ENCODE measurements at places on chromosomes 5 and 9. TPM values are rescaled to one million over a fixed set of nuclear protein-coding genes. Genes with fewer than 3 reads are reported as not detected.

- no peak overlapping the region for H3K27ac ChIP-seq
- no peaks in the 10 kb centered on the region for H3K27me3 ChIP-seq
- no peak for DNase-seq
- H3K36me3 ChIP-seq = no peaks in the 10 kb centered on the region
- H3K4me3 ChIP-seq = no peak overlapping the region
These were observed 89.7 kb upstream of the ADRA1B start for GRCh38 chr5:159826351-159827214.

DNA sequence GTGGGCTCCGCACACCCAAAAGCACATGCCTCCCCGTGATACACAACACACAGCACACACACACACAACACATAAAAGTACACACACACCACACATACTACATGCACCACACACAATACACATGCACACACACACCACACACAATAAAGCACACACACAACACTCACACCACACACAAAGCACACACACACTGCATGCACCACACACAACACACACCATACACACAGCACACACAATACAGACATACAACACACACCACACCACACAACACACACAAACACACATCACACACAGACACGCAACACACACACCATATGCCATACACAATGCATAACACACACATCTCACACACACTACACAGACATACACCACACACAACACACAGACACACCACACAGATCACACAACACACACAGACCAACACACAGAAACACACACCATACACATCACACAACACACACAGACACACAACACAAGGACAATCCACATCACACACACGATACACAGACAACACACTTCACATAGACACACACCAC, 3.4 kb upstream of the CCDC187 start:
- H3K4me3 ChIP-seq = no peak overlapping the region
- DNase-seq = no peak
- no peak overlapping the region for H3K27ac ChIP-seq
- H3K27me3 ChIP-seq = no peaks in the 10 kb centered on the region

GRCh38 chr5:87183896-87184295, 83.8 kb upstream of the RASA1 start:
- no peaks in the 10 kb centered on the region for H3K36me3 ChIP-seq
- H3K4me1 ChIP-seq = peaks cover 9% of the 10 kb centered on the region
- no peak overlapping the region for H3K27ac ChIP-seq
- no peaks in the 10 kb centered on the region for H3K27me3 ChIP-seq
- DNase-seq = no peak
- no peak overlapping the region for H3K4me3 ChIP-seq

DNA sequence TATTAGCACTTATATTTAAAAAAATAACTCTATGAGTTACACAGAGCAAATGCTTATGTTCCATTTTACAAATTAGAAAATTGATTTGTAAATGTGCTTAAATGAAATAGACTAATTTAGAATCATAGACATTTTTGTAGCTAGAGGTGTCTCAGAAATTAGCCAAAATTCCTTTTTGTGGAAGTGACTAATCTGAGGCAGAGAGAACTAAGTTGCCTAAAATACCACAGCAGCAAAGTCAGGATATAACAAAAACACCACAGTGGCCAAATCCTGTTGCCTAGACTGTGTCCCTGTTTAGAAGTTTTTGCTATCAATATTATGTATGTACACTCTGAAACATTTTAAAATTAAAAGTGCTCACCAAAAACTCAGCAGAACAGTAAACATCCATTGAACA, 18.7 kb downstream of the ADAMTSL1 start:
- H3K4me1 ChIP-seq = no peaks in the 10 kb centered on the region
- H3K27me3 ChIP-seq = no peaks in the 10 kb centered on the region
- no peaks in the 10 kb centered on the region for H3K36me3 ChIP-seq
- H3K27ac ChIP-seq = no peak overlapping the region

The GADD45G gene
- 0.59 TPM for total RNA-seq

The LECT2 gene
- not detected for total RNA-seq

The NTRK2 gene
- not detected for total RNA-seq

- H3K4me3 ChIP-seq = no peak overlapping the region
- H3K27ac ChIP-seq = peak overlapping the region; percentile 98
- no peaks in the 10 kb centered on the region for H3K27me3 ChIP-seq
- no peaks in the 10 kb centered on the region for H3K36me3 ChIP-seq
- peaks cover 12% of the 10 kb centered on the region for H3K4me1 ChIP-seq
- no peak for DNase-seq
These were observed 43.0 kb upstream of the CLPTM1L start for GRCh38 chr5:1387876-1388275.

DNA sequence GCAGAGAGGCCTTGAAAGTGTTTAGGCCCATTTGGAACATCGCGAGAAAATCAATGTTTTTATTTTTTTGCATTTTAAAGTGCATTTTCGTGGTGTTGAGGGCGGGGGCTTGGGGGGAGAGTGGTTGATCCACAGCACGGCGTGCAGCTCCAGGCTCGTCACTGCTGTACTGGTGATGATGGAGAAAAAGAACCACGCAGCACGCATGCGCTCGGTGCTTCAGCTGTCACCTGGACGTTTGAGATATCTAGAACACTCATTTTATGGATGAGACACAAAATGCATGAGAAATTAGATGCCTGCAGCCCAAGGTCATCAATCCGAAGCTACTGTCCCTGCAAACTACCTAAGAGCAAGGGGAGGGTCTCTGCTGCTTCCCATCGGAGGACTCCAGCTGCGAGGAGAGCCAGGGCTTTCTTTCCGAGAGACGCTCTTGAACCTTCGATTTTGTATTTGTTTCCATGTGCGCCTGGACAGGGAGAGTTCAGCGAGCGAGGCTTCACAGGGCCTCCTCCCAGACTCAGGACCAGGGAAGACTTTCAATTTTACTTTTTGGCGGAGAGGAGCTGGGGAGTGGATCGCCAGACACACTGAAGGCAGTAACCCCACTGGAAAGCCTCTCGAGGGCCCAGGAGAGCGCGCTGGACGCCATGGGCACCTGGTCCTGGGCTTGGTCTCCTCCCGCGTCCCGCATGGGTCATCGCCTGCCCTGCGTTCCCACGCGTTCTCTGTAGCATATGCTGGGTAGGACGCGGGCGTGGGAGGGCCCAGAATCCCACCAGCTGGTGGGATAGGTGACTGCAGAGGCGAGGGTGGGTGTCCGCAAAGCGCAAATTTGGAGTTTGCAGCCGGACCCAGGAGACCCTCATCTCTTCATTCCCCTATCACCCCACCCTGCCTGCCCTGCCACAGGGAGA, 2.5 kb downstream of the DMRT2 start:
- no peaks in the 10 kb centered on the region for H3K36me3 ChIP-seq
- peaks cover 29% of the 10 kb centered on the region for H3K4me1 ChIP-seq
- DNase-seq = no peak
- peaks cover 35% of the 10 kb centered on the region for H3K27me3 ChIP-seq
- H3K27ac ChIP-seq = no peak overlapping the region

GRCh38 chr9:1231998-1232919, 182.1 kb downstream of the DMRT2 start:
- H3K27ac ChIP-seq = no peak overlapping the region
- no peaks in the 10 kb centered on the region for H3K27me3 ChIP-seq
- H3K36me3 ChIP-seq = no peaks in the 10 kb centered on the region
- no peak for DNase-seq
- H3K4me1 ChIP-seq = no peaks in the 10 kb centered on the region

- H3K4me1 ChIP-seq = peaks cover 10% of the 10 kb centered on the region
- H3K36me3 ChIP-seq = peaks cover 11% of the 10 kb centered on the region
- peak overlapping the region; percentile 73 for H3K4me3 ChIP-seq
- H3K27ac ChIP-seq = no peak overlapping the region
- no peaks in the 10 kb centered on the region for H3K27me3 ChIP-seq
- no peak for DNase-seq
These were observed 2.0 kb downstream of the AK3 start for GRCh38 chr9:4738866-4739586.

DNA sequence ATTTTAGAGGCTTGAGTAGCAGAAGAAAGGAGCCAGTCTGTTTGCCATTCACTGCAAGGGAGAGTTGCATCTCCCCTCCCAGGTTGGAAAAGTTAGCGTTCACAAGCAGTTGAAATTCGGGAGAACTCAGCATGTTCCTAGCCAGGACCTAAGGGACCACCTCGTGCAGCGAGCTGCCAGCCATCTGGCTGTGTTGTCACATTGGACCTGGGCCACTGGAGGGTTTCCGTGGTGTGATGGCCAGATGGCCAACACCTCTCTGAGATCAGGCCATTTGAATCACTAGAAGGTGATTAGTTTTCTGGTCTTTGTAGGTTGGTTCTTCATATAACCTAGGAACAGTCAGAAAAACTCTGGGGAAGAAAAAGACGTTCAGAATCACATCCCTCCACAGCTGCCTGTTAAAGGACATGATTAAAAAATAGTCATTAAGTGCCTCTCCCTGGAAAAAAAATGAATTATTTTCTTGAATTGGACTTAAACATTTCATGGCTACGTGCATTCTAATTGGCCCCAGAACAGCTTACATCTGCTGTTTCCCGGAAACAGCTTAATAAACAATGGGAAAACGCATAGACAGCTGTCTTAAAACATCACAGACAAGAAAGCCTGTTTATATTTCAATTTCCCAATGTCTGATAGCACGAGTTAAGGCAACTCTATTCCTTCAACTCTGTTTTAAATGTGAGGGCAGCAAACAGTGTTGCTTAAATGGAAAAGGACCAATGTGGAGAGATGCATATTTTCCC, 303.9 kb downstream of the TENT4A start:
- no peak for DNase-seq
- no peak overlapping the region for H3K4me3 ChIP-seq
- no peaks in the 10 kb centered on the region for H3K4me1 ChIP-seq
- H3K27me3 ChIP-seq = no peaks in the 10 kb centered on the region
- H3K36me3 ChIP-seq = no peaks in the 10 kb centered on the region

GRCh38 chr9:114261987-114262386, 60.9 kb upstream of the ORM1 start:
- no peaks in the 10 kb centered on the region for H3K36me3 ChIP-seq
- H3K4me1 ChIP-seq = no peaks in the 10 kb centered on the region
- H3K4me3 ChIP-seq = no peak overlapping the region
- no peaks in the 10 kb centered on the region for H3K27me3 ChIP-seq

GRCh38 chr5:60346393-60346792, 353.6 kb downstream of the DEPDC1B start:
- H3K27ac ChIP-seq = no peak overlapping the region
- no peaks in the 10 kb centered on the region for H3K36me3 ChIP-seq
- no peak overlapping the region for H3K4me3 ChIP-seq
- DNase-seq = no peak
- no peaks in the 10 kb centered on the region for H3K27me3 ChIP-seq

GRCh38 chr5:180785794-180786221, 16.8 kb downstream of the MGAT1 start:
- H3K4me1 ChIP-seq = no peaks in the 10 kb centered on the region
- no peak overlapping the region for H3K4me3 ChIP-seq
- H3K36me3 ChIP-seq = peaks cover 27% of the 10 kb centered on the region
- DNase-seq = no peak
- H3K27me3 ChIP-seq = no peaks in the 10 kb centered on the region

GRCh38 chr5:16669776-16670175, 53.0 kb upstream of the RETREG1 start:
- H3K27ac ChIP-seq = no peak overlapping the region
- H3K4me3 ChIP-seq = no peak overlapping the region
- no peaks in the 10 kb centered on the region for H3K4me1 ChIP-seq
- H3K27me3 ChIP-seq = no peaks in the 10 kb centered on the region

The AK8 gene
- total RNA-seq = 0.36 TPM

DNA sequence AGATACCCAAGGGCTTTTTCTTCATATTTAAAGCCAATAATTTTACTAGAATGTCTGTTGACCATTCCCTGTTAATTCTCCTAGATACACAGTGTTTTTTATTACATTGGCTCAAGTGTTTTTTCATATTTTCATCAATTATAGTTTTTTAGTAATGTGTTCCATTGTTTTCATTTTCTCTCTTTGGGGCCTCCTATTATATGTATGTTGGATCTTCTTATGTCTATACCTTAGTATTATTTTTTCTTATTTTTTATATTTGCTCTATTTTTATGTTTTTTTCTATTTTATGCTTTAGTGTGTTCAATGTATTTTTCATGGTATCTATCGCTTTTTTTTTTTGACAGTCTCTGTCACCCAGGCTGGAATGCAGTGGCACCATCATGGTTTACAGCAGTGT, 7.5 kb downstream of the KIAA1958 start:
- no peaks in the 10 kb centered on the region for H3K4me1 ChIP-seq
- no peaks in the 10 kb centered on the region for H3K36me3 ChIP-seq

DNA sequence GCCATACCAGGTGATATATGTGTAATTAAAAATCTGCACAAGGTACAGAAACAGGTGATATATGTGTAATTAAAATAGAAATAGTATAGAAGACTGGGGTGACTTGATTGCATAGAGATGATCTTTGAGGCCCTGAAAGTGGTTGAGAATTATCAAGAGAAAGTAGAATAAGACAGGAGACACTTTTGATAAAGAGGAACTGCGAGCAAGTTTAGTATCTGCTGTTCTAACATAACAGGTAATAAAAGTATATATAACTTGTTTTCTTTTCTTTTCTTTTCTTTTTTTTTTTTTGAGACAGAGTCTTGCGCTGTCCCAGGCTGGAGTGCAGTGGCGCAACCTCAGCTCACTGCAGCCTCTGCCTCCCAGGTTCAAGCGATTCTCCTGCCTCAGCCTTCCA, 5.4 kb downstream of the SNX2 start:
- H3K27me3 ChIP-seq = no peaks in the 10 kb centered on the region
- H3K4me1 ChIP-seq = peaks cover 22% of the 10 kb centered on the region
- H3K36me3 ChIP-seq = no peaks in the 10 kb centered on the region
- DNase-seq = no peak

The FCN2 gene
- not detected for total RNA-seq

The ALG2 gene
- total RNA-seq = 25.4 TPM

GRCh38 chr9:2802494-2802921, 41.4 kb downstream of the PUM3 start:
- no peak for DNase-seq
- H3K4me3 ChIP-seq = no peak overlapping the region

DNA sequence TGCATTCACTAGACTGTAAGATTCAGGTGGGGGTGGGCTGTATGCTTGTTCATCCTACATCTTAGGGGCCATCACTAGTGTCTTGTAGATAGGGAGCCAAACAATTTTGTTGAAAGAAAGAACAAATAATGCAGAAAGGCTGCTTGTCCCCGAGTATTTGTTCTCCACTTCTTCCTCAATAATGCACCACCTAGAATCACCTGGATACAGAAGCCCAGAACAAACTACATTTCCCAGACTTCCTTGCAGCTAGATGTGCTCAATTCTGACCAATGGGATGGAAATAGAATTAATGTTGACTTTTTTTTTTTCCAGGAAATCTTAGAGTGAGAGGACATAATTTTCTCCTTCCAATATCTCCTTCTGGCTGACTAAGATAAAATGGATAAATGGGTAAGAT, 38.9 kb upstream of the TNFSF8 start:
- peaks cover 12% of the 10 kb centered on the region for H3K4me1 ChIP-seq
- H3K27me3 ChIP-seq = no peaks in the 10 kb centered on the region
- H3K27ac ChIP-seq = no peak overlapping the region
- H3K36me3 ChIP-seq = no peaks in the 10 kb centered on the region

The AJM1 gene
- 7.5 TPM for total RNA-seq

The SLC6A19 gene
- not detected for total RNA-seq
